ENCODE measurements at places on chromosomes 12 and 14. TPM values are rescaled to one million over a fixed set of nuclear protein-coding genes. Genes with fewer than 3 reads are reported as not detected.

GRCh38 chr12:120249266-120249874, 16.2 kb downstream of the PXN start:
- no peak for DNase-seq

DNA sequence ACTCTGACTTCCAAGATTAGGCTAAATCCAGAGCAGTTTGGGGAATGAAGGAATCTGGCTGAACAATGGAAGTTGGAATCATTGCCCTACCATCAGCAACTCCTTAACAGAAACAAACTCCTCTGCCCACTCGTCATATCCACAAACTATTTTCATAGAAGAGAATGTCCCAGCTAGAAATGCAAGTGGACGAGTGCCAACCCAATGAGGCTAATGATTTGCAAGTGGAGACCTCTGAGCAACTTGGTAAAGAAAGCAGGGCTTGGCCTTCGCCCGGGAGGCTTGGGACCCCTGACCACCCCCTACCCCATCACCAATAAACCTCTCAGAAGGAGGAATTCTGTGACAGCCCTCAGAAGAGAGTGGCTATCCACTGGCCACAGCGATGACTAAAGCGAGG, 40.0 kb upstream of the DDX11 start:
- no peak for DNase-seq

DNA sequence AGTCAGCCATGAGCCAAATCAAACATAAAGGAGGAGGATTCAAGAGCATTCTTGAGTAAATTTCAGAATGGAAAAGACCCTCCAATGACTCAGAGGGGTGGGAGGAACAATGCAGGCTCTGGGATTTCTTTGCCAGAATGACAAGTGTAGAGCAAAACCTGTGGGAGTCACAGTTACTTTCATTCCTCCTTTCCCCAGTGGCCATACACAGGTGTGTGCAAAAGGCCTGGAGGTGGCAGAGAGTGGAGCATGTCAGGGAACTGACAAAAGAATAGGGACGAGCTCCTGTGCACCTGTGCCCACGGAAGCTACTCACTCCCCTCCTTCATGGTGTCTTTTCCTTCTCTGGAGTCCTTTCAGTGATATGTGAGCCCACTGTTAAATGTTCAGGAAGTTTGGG, 9.4 kb upstream of the CIPC start:
- DNase-seq = no peak

The KCNK10 gene
- total RNA-seq = 0.13 TPM

The DCAF11 gene
- 61.2 TPM for total RNA-seq

All from pulmonary artery endothelial cell (primary cell).